ENCODE measurements at places on chromosomes 13 and 19. TPM values are rescaled to one million over a fixed set of nuclear protein-coding genes. Genes with fewer than 3 reads are reported as not detected.

DNA sequence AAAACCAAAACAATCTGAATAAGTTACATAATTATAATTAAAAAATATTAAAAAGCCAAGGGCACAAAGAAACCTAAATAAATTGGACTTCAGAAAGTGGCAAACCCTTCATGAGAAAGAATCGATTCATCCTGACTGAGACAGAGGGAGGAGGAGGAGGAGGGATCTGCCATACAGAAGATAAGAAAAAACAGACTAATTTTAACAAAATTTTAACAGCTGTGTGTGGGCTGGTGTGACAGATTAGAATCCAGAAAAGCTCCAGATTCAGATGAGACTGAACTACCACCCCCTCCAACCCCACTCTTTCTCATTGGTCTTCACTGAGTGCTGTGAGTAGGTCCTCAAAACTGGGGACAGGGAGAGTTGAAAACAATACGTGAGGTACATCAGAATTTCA lies 111.5 kb upstream of the HTR2A start:
- no peak for DNase-seq

DNA sequence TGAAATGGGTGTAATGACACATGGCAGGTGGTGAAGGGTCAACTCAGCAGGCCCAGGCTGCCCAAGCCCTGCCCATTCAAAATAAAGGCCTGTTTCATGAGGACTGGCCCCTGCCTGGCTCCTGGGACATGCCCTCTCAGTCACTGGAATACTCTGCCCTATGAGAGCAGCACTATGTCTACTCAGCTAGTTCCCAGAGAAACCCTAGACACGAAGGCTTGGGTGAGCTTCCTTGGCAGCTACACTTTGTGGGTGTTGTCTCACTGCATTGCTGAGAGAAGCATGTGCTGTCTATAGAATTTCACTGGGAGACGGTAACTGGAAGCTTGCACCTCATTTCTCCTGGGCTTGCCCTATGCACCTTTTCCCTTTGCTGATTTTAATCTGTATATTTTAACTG lies 752.8 kb downstream of the LIG4 start:
- no peak for DNase-seq

The POSTN gene
- not detected for total RNA-seq

The GARIN5A gene
- not detected for total RNA-seq

The KCNJ14 gene
- total RNA-seq = 1.4 TPM

The ERICH6B gene
- total RNA-seq = not detected

The CCNE1 gene
- total RNA-seq = 41.9 TPM

The GZMM gene
- total RNA-seq = not detected

The LHFPL6 gene
- 0.23 TPM for total RNA-seq
